ENCODE measurements at places on chromosomes 6 and 20.

DNA sequence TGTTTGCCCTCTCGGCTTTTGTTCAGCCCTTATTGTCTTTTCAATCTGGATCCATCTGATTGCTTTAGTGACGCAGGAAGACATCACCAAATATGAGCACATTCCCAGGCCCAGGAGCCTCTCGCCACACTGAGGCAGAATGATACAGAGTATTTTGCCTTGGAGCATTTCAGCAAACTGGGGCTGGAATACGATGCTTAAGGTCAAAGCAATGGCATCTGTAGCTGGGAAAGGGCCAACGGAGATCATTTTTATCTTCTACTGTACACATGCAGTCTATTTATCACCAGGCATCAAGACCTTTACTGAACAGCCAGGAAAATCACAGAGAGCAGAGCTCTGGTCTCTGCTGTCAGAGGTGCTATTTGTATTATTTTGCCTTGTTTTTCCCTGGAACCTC, 655.3 kb downstream of the RNF144B start:
- no peak for DNase-seq

GRCh38 chr6:93524671-93525451, 105.5 kb upstream of the EPHA7 start:
- DNase-seq = no peak

- DNase-seq = peak; percentile 60
Observed at GRCh38 chr6:156557251-156557910, 219.8 kb upstream of the ARID1B start.

DNA sequence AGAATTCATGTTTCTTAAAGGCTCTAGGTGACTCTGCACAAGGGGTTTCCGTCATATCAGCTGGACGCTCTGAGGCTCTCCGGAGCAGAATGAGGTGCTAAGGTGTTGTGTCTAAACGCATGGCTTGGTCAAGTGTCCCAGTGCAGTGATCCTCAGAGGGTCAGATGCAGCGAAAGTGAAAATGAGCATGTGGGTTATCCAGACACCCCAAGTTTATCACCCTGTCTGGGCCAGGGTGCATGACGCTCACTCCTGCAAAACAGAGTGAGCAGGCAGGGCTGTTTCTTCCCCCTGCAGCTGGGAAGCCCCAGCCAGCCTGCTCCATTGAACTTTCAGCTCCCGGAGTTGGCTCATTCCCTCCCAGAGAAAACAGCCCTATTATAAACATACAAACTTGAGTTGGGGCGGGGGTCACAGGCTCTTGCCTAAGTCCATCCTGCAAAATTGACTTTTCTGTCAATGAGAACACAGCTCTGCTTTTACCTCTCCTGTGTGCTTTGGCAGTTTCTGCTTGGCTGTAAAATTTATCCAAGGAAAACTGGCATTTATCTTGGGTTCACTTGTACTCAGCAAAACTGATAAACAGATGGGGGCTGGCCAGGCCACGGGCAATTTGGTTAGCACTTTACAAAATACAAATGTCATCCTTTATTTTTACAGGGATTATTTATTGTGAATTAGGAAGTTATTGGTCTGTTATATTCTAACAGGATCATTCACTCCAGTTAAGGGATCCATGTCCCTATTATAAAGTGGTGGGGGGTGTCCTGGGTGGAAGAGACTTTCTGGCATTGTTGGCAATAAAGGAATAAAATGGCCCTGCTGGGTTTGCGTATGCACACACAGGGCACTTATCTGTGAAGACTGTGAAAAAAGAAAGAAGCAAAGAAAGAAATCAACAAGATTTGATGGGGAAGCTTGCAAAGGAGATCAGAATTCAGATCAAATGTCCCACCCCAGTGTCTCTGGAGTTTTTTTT, 154.9 kb downstream of the FOXA2 start:
- no peak for DNase-seq

GRCh38 chr6:139695361-139695760, 320.9 kb upstream of the CITED2 start:
- DNase-seq = no peak

- no peak for DNase-seq
Observed at GRCh38 chr6:68226460-68226859, 408.6 kb upstream of the ADGRB3 start.

GRCh38 chr6:7723041-7723447, 2.9 kb upstream of the BMP6 start:
- DNase-seq = peak; percentile 40

GRCh38 chr6:116011520-116011919, 49.2 kb downstream of the FRK start:
- no peak for DNase-seq

GRCh38 chr20:8367689-8368088, 235.6 kb downstream of the PLCB1 start:
- DNase-seq = no peak

GRCh38 chr6:36697481-36697903, at the start of gene RAB44:
Gene RAB44 (plus strand): TSS chr6:36697826. CDS start chr6:36704236, 6,410 bp downstream.
- DNase-seq = no peak

- no peak for DNase-seq
Observed at GRCh38 chr20:46324379-46324778, 16.1 kb upstream of the CDH22 start.

DNA sequence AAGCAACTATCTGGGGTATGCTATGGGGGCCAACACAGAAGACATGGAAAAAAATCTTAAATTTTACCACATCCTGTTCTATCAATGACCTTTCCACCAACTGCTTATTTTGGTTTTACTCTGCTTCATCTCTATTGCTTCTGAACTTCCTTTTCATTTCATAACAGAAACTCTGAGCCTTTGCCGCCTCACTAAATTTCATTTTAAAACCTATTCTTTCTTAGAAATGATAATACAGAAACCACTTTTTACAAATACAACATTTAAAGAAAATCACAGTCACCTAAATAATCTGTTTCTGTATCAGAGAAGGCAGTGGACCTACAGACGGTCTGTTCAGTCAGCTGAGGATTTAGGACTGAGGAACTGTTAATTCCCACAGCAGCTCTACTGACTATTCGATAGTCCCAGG, 117.5 kb downstream of the KCNQ5 start:
- DNase-seq = no peak

DNA sequence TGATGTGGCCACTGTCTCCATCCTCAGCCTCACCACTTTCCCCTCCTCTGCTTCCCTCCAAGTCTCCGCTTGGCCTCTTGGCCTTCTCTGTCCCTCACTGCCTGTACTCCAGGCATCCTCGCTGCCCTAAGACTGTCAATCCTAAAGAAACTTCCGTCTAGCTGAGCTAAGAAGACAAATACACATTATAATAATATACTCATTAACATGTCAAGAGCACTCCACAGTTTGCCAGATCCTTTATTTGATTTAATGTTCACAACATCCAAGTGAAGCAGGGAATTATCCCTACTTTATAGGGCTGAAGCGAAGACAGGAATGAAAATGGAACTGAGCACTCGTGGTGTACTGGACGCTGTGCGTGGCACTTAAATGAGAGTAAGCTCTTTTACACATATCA, 72.4 kb upstream of the SLC22A23 start:
- no peak for DNase-seq

- no peak for DNase-seq
Observed at GRCh38 chr20:64136004-64136710, 28.1 kb upstream of the MYT1 start.

GRCh38 chr6:88970301-88970700, 6.9 kb upstream of the RNGTT start:
- no peak for DNase-seq

DNA sequence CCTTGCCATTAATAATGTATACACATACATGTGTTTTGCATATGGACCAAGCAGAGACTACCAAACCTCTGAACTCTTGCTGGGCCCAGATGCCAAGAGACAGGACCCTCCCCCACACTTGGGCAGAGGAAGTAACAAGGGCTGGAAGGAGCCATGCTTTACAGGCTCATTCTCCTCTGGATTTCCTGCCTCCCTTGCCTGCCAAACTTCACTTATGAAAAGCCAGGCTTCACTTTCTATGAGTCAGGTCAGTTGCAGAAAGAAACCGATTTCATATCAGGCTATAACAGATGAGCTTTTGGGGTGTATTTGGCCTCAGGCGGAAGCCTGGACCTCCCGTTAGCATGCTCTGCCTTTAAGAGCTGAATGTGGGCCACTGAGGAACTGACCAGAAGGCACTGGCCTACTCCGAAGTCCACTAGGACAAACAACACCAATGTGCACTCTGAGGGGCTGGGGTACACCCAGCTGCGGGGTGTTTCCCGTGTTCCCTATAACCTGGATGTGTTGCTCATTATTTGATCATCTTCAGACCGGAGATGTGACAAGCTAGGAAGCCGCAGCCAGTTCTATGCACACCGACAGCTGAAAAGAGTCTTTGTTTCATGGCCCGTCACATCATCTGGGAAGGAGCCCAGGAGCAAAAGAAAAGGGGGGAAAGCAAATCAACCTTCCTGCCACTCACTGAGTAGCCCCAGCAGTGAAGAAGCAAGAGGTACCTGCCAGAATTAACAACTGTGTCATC, 28.5 kb downstream of the HAO1 start:
- no peak for DNase-seq

- DNase-seq = no peak
Observed at GRCh38 chr20:61986762-61987321, 78.8 kb downstream of the TAF4 start.

DNA sequence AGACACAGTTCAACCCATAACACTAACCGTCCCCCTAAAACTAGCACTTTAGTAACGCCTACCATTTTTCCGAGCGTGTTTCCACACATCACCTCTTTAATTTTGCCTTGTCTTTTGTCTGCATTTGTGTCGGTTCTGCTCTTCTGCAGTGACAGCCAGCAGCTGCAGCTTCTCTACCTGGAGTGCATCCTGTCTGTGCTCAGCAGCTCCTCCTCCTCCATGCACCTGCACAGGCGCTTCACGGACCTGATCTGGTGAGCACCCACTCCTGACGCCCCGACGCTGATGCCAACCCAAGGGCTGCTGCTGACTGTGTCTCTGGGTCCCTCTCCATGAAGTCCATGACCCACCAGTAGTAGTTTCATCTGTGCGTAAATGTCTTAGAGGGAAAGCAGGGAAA, 35.4 kb upstream of the PBOV1 start:
- no peak for DNase-seq

DNA sequence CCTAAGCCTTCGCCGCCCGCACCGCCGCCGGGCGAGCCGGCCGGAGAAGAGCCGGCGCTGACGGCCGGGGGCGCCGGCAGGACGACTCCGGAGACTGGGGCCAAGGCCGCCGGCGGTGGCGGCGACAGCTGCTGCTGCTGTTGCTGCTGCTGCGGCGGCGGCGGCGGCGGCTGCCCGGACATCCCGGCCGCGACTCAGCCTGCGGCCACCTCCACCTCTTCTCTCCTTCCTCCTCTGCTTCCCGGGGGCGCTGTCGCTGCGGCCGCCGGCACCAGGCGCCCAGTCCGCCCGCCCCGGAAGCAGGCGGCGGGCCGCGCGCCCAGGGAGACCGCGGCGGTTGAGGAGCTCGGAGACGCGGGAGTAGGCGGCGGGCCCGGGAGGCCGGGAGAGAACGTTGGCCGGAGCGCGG, 307 bp downstream of the RANBP9 start:
- DNase-seq = no peak

GRCh38 chr20:38825901-38826625, 20.6 kb downstream of the PPP1R16B start:
- DNase-seq = no peak

- DNase-seq = no peak
Observed at GRCh38 chr20:62401331-62401779, 5.7 kb downstream of the CABLES2 start.

DNA sequence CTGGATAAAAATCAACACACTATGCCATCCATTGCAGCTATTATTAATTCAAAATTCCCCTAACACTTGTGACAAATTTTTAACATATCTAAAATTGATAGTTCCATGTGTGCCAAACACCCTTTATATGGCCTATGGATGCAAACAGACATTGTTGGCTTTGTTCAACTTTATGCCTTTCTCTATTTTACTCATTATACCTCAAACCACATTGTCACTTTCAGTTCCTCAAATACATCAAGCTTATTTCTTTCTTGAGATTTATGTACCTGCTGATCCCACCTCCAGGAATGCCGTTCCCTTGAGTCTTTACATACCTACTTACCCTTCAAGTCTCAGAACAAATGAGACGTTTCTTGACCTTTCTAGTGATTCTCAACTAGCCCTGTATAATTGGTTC, 193.5 kb upstream of the PLN start:
- no peak for DNase-seq

- no peak for DNase-seq
Observed at GRCh38 chr6:150907383-150907782, 41.9 kb downstream of the MTHFD1L start.

GRCh38 chr6:121732641-121733040, 297.2 kb downstream of the GJA1 start:
- no peak for DNase-seq
